D341Med (cell line): ENCODE measurements at places on chromosomes 1 and 21.
A peak's percentile ranks its signal among the peaks of the same experiment; 100 is the strongest.

DNA sequence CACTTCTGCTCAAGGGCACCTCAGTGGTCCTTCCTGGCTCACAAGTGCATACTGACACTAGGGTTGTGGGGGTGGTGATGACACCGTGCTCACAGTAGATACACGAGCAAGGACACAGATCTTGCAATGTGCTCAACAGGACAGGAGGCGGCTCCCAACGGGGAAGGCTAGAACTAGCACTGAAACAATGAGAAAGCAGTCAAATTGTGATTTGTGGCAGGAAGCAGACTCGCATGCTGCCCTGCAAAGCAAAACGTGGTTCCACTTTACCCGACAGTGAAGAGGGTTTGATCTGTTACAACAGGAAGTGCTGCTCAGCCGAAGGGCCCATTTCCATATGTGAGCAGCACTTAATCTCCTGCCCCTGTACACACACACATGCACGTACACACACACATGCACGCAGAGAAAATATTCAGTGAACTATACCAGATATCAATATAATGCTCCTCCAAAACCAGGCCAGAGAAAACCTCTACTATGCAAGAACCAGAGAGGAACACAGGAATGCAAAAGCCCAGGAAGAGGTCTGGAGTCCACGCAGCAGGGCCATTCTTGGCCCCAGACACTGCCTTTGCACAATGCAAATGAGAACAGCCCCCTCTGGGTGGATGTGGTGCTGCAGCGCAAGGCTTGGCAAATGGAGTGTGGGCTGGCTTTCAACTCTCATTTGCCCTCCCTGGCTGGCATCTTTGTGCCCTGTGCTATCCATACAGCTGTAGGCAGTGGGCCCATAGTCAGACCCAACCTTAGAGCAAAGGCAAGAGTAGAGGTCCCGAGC, 47.1 kb downstream of the KANK4 start:
- peak; percentile 42 for DNase-seq

- DNase-seq, result no peak
These were observed 12.2 kb downstream of the ARID4B start for GRCh38 chr1:235315735-235316134.

GRCh38 chr1:235556807-235557206, 52.6 kb upstream of the B3GALNT2 start:
- no peak for DNase-seq

DNA sequence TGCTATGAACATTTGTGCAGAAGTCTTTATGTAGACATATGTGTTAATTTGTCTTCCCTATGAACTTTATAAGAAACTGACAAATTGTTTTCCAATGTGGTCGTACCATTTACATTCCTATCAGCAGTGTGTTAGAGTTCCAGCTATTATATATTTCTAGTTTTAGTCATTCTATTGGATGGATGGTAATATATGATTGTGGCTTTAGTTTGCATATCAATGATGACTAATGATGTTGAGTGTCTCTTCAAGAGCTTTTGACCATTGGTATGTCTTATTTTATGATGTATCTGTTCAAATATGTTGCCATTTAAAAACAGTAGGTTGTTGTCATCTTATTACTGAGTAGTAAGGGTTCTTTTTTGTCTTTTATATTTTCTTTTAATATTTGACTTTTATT, 16.2 kb upstream of the ZNF326 start:
- no peak for DNase-seq

- peak; percentile 52 for DNase-seq
These were observed 143.9 kb downstream of the GALNT2 start for GRCh38 chr1:230210981-230211336.

GRCh38 chr1:226702318-226702956, 36.6 kb downstream of the ITPKB start:
- DNase-seq, result no peak

GRCh38 chr1:160056648-160057169, 13.3 kb downstream of the KCNJ10 start:
- DNase-seq, result no peak

DNA sequence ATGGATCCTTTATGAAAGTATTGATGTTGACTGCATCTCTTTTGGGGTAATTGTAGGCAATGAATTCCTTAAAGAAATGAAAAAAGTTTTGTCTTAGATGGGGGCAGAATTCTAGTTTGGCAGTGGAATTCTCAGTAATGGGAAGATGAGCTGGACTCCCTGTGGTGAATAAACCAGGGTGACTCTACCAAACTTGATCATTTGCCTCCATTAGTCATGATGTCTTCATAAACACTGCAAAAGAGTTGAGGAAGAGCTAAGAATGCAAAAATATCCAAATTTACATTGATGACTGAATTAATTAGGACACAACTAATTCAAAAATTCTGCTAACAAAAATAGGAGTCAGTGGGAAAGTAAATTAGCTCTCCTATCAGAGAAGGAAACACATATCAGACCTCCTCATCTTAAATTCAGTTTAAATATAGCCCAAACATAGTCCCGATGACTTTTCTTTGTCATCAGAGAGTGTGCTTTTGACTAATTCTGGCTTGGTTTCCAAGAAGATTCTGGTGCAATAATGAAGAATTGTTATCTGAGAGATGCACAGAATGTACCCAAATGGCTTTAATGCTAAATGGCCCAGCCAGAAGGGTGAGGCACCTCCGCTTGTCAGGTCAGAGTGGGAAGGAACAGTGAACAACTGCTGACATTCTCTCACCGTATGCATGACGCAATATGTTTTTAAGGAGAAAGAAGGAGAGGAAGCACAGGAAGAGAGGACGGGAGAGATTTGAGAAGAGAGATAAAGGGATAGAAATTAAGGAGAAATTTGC, 525.1 kb downstream of the LMO4 start:
- DNase-seq, result no peak

DNA sequence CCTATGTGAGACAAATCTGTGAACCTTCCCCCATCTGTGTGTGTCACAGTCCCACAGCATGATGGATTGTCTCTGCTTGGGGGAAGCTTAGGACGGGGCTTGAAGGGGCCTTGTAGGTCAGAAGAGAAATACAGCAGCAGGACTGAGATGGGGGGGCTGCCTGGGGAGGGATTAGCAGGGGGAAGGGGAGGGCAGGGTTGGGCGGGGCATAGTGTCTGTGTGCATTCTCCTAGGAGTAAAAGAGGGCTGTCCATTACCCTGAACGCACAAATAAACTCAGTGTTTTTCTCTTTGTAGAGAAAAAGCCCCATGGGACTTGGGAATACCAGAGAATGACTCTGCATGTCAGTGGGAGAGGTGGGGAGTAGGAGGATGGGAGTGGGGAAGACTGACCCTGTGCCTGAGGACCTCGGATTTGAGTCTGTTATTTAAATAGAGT, 16.4 kb downstream of the RNF220 start:
- DNase-seq, result peak; percentile 70

DNA sequence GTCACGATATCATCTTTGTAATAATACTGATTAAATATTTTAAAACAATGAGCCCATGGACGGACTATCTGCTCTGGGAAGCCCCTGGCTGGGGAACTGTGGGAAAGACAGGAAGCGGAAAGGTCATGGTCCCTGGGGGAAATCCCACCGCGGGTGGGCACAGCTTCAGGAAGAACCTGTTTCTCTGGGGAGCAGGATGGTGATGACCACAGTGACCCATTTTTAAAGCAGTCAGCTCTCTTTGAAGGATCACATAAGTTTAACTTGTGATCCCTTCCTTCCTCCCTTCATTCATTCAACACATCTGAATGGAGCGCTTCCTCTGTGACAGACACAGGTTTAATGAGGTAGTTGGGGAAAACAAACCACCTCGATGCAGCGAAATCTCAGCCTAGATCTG, 73.0 kb downstream of the DHRS3 start:
- no peak for DNase-seq

DNA sequence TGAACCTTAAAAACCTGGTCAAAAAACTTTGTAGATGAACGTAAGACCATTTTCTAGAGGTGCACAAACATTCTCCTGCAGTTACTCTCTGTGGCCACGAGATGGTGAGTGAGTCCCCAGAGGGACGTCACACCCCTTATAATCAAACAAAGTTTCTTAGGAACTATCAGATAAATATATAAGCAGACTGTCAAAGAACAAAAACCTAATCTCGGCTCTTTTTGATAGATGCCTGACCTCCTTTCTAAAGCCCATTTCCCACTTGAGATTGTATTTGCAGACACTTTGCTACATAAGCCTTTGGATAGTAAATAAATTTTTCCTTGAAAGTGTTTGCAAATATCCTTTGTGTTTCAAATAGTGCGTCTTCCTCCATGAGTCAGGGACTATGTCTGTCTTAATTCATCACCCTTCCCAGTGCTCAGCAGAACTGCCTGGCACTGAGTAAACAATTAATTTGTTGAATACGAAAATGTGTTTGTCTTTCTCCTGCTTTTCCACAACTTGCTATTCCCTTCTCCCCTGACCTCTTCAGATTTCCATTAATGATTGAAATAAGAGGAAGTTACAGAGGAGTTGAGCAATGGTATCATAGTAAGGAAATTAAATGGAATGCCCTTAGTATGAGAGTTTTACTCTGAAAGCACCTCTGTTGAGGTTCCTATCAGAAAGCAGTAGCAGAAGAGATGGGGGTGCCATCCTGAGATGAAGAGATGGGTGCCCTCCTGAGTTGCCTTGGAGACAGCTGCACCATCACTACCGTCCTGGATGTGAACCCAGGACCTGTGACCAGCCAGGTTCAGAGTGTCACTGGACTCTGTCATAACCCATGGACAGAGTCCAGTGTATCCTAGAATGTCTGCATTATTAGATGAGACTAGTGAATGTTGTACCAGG, 57.8 kb upstream of the RAVER2 start:
- peak; percentile 61 for DNase-seq

DNA sequence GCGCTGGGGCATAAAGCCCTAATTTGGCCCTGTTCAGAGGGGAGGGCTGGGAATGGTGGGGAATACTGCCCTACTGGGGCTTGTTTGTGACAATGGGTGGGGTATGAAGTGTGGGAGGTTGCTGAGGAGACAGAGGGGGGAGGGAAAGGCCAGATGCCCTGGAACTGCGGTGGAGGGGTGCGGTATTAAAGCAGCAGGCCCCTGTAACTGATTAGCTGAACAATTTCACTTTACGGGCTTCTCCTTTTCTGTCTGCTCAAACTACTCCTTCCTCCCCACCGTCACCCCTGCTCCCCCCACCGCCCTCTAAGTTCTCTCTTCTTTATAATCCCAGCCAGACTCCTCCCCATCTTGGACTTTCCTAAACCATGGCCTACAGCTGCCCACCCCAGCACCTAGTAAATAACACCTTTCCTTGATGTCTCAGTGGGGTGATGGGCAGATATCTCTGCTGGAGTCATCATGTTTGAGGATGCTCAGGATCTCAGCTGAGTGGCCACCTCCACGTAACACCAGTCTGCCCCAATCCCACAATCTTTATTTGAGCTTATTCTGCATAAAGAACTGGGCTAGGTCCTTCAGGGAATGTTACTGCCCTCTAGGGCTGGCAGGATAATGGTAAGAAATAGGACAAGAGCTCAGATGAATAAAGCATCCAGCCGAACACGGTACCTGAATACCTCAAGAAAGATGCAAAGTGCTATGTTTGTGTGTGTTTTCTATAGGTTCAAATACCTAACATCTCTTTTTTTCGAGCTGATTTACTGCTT, 33.5 kb downstream of the XCL1 start:
- DNase-seq, result no peak

DNA sequence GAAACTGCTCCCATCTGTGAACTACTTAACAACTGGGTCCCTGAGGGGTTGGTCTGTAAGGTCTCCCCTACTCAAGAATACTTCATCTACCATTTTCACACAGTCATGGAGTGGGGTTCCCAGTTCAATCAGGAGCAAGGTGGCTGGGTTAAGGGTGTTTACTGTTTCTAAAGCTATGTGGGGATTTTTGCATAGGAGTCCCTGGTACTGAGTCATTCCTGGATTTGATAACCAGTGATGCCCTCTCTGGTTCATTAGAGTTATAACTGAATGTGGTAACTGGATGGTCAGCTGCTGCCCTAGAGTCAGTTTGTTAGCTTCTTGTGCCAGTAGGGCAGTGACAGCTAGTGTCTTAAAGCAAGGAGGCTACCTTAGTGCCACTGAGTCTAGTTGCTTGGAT, 29.4 kb upstream of the KCNJ15 start:
- no peak for DNase-seq

GRCh38 chr1:177744906-177745305, 225.0 kb downstream of the SEC16B start:
- no peak for DNase-seq

- no peak for DNase-seq
These were observed 125.0 kb downstream of the TIAM1 start for GRCh38 chr21:31218830-31219608.

- peak; percentile 67 for DNase-seq
These were observed 466 bp downstream of the VPS26C start for GRCh38 chr21:37266515-37267221.

DNA sequence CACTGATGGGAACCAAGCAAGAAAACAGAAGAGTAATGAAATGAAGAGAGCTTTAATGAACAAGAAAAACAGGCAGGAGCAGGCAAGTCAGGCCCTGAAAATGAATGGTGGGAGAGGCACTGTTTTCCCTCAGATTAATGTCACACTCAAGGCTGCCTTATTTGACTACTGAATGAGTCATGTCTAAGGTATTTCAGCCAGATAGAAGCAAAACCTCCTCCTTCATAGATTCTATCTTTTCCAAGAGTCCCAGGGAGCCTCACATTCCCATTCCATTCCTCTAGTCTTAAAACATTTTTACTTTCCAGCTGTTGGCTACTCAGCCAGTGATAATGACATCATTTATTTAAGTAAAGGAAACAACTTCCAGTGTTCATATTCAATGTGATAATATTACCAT, 228.4 kb upstream of the NRIP1 start:
- DNase-seq, result no peak

DNA sequence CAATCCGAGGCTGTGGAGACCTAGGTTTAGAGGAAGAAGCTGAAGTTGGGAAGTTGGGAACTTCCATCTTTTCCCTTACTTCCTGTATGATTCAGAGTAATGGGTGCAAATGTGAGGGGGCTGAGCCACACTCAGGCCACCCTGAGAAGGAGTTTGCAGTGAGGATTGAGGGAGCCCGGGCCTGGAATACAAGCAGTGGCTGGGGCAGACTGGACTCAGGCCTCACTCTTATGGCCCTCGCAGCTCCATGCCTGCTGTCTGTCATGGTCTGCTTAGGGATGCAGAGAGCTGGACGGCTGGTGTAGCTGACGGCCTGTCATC, 73.7 kb upstream of the RAB4A start:
- no peak for DNase-seq

GRCh38 chr1:245687152-245687635, 532.4 kb downstream of the KIF26B start:
- DNase-seq, result no peak

- DNase-seq, result peak; percentile 52
These were observed 39.6 kb downstream of the NUF2 start for GRCh38 chr1:163361123-163361934.

DNA sequence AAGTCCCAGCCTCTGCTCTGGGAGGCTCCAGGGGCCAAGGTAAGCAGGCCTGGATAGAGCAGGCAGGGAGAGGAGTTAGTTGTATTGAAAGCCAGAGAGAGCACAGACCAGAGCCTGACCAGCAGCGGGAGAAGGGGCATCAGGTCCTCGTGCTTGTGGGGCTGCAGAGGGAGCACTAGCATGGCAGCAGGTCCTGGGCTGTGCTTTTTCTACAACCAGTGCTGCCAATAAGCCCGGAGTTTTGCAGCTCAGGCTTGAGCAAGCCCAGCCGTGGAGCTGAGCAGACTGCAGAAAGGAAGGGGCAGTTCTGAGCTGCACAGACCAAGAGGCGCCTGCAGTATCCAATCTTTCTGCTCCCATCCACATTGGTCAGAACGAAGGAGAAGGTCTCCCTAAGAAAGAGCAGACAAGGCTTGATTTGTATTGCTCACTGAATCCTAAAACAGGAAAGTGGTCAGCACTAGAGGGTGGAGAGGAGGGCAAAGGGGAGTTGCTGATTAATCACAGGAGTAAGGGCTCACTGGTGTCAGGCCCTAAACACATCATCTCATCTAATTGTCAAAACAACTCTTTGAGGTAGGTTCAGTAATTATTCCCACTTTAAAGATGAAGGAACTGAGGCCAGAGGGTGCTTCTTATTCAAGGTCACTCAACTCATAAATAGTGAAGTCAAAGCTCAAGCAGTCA, 2.7 kb downstream of the DENND2D start:
- peak; percentile 47 for DNase-seq
